ENCODE measurements at places on chromosomes 6 and 20.

- no peak for DNase-seq
Observed at GRCh38 chr6:71171497-71172070, 117.0 kb upstream of the OGFRL1 start.

DNA sequence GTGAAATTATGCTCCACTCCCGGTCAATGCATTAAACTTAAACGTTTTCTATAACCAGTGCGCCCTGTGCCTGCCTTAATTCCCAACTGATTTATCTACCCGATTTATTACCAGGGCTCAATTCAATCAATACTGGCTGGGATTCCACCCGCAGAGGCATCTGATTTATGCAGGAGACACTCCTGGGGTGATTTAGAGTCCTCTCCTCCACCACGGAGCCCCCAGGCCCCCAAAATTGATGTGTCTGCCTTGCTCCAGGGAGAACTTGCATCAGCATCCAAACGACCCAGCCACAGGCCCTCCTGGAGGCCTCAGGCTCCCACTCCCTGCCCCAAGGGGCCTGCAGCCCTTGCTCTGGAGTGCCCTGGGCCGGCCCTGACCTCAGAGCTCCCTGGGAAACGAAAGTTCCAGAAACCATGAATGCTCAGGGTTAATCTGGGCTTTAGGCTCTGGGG, 29.5 kb downstream of the ANKRD60 start:
- DNase-seq = no peak

GRCh38 chr6:100446115-100447080, 18.3 kb downstream of the SIM1 start:
- DNase-seq = no peak

DNA sequence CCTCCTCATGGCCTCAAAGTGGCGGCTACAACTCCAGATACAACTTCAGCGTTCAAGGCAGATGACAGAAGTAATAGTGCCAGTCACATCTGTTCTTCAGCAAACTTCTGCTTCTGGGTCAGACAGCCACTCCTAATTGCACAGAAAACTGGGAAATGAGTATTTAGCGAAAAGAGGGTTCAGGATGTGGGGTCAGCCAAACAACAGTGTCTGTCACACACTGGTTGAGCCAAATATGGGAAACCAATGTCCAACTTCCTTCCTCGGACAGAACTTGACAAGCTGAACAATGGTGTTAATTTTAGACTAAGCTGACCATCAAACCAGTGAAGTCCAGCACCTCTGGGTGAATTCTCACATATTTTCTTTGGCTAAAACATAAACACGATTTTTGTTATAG, 22.1 kb downstream of the NUDT3 start:
- no peak for DNase-seq

GRCh38 chr20:35592339-35592974, 23.2 kb upstream of the SPAG4 start:
- no peak for DNase-seq

GRCh38 chr6:56718236-56718635, 75.5 kb upstream of the DST start:
- DNase-seq = no peak

Data from Karpas-422 (cell line).